CD4-positive, alpha-beta T cell treated with Interleukin-17A for 4 hours (primary cell): ENCODE measurements at places on chromosomes 2 and 18.
A peak's percentile ranks its signal among the peaks of the same experiment; 100 is the strongest.

- no peak for DNase-seq
These were observed 42.3 kb downstream of the B3GNT2 start for GRCh38 chr2:62238236-62238635.

- DNase-seq, result no peak
These were observed 36.0 kb upstream of the TTC27 start for GRCh38 chr2:32591669-32592463.

DNA sequence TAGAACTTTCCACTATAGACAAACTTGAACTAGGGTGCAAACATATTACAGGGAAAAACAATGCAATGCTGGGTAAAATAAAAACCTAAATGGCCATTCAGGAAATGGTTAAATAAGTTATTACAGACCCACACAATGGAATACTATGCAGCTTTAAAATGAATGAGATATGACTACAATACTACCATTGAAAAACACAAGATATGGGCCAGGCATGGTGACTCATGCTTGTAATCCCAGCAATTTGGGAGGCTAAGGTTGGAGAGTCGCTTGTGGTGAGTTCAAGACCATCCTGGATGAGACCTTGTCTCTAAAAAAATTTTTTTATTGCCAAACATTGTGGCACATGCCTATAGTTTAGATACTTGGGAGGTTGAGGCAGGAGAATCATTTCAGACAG is 6.8 kb downstream of the PECR start:
- no peak for DNase-seq

- DNase-seq, result no peak
These were observed 263.2 kb downstream of the EN1 start for GRCh38 chr2:118584062-118584749.

- DNase-seq, result no peak
These were observed 61.8 kb upstream of the CHRNA1 start for GRCh38 chr2:174826051-174826450.

DNA sequence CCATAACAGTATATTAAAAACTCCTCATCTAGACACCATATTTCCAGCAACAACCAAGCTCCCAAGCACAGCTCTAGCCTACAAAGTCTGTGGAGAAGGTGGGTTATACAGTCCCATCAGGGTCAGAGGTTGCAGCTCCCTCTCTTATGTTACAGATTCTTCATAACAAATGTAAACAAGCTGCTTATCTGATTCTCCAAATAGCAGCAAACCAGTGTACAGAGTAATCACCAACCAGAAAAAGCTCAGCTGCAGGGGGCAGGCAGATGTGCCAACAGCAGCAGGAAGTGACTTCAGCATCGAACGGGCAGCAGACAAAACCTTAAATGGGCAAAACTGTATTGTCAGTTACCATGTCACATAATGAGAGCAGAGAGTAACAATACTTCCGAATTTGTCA is 52.9 kb upstream of the NABP1 start:
- DNase-seq, result peak; percentile 42

DNA sequence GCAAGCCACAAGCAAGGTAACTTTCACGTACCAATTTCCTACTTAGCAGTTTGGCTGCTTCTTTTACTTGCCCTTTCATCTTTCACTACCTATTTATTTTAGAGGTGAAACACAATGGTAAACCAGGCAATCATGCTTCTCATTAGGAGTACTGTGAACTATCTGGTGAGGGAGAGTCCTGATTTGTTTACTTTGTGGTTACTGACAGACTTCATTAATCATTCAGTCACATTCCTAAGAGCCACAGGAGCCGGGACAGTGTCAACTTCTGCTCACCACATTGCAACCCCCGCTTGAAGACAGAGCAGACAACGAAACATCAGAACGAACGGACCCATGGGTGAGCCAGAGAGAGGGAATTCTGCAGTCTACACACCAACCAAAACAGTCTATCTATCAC is 28.8 kb downstream of the TUBB6 start:
- no peak for DNase-seq

GRCh38 chr2:113164215-113164929 is 9.4 kb upstream of the PSD4 start:
- DNase-seq, result no peak

DNA sequence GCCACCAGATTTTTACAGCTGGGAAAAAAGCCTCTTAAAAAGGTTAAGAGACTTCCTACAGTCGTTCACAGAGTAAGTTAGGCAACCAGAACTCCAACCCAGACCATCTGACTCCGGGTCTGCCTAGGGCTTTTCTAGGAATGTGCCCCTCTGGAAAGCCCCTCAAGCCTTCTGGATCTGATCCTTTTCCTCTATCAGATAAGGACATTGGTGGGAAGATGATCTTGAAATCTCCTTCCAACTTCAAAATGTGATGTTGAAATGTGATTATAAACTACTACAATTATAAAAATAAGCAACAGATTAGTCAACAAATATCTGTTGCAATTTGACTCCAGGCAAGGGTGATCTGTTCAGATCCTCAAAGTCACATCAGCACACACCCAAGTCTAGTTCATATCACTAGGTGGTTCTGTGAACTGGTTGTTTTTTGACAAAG is 270.4 kb downstream of the ARHGAP15 start:
- DNase-seq, result no peak

DNA sequence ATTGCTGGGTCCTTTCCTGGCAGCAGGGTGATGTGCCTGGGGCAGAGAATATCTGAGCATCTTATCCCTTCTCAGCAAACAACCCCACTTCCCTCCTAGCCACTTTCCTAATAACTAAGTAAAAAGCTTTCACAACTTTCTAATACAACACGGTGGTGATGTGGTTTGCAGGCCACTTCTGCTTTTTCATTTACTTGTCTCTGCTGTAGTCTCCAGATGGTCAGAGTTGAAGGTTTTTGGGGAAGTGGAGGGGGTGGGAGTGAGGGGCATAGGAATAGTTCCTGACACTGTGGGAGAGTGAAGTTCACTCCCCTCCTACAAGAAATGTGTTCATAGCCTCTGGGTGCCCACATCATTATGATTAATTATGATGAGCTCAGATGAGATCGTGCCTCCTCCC is 11.6 kb downstream of the OXER1 start:
- DNase-seq, result no peak

DNA sequence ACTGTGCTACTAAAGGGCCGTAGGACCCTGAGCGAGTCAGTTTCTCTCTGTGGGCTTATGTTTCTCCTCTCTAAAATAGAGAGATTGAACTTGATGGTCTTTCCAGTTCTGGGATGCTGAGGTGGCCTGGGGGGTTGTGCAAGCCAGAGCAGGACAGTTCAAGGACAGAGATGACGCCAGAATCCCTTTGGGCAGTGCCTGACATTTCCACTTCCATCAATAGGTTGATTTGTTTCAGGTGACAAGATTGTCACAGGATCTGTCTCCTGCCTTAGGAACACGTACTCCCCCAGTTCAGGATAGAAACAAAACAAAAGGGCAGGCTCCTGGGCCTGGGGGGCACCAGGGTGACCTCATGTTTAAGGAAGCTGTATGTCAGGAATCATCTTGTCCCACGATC is 82.0 kb downstream of the XDH start:
- no peak for DNase-seq

DNA sequence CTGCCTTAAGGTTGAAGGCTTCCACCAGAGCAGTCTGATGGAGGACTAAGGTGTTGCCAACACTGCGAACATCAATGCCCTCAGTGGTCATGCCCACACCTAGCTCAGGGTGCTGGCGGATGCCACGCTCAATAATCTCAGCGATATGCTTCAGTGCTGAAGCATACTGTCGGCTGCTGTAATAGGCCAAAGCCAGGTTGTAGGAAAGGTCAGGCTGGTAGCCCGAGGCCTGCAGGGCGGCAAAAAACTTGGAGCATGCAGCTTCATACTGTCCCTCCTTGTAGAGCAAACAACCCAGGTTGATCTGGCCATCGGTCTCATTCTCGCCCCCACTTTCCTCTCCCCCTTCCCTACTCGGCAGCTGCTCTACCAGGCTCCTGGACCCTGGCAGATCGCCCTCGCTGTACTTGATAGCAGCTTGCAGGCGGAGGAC is 159.4 kb downstream of the AGPS start:
- DNase-seq, result peak; percentile 32

DNA sequence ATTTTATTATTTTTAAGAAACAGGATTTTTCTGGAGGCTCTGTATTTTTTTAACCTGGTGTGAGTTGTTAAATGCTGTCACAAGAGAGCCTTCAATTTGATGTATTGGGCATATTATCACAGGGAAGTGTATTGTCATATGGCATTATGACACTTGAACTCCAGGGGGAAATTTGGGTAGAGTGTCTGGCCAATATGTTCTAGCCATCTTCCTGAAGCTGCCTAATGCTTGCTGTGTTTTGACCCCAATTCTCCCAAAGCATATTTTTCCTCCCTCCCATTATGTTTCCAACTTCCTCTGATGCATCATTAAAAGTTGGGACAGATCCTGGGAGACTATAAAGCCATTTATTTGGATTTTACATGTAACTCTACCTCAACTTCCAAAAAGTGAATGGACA is 214.1 kb upstream of the SESTD1 start:
- no peak for DNase-seq

DNA sequence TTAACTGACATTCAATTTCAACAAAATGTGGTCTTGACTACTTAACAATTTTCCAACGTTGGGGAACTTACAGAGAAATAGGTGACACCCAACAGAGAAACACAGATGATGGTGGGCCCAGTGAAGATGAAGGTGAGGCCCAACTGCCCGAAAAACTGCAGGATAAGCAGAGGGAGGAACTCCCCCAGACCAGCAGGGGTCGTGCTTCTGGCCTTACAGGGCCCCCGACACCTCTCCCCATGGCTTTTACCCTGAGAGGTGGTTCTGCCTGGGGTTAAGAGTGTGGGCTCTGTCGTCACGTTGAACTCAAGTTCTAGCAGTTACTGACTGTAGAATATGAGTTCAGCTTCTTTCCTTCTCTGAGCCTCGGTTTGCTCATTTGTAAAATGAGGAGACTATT is 119.5 kb upstream of the SMIM21 start:
- DNase-seq, result no peak

DNA sequence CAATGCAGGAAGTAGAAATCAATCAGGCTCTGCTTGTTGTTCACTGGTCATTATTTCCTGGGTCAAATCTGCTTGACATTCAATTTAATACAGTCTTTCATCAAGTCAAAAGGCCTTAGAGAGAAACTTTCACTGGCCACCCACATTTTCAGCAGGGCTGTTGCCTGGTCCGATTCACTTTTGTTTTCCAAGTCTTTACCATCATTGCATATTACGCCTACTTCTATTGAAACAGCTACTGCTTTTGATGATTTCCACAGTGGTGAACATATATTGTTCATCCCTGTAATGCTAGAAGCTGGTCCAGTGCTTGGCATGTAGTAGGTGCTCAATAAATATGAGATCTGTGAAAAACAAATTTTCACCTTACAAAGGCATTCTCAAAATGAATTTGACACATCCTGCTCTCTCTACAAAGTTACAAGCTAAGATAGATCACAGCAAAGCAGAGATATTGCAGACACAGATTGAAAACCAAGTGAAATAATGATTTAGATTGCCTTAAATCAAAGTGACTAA is 600.1 kb downstream of the ARHGAP15 start:
- no peak for DNase-seq
